NCI-H526 treated with DMSO at 0.1 percent for 48 hours (cell line): ENCODE measurements at places on chromosomes 16 and 17.

DNA sequence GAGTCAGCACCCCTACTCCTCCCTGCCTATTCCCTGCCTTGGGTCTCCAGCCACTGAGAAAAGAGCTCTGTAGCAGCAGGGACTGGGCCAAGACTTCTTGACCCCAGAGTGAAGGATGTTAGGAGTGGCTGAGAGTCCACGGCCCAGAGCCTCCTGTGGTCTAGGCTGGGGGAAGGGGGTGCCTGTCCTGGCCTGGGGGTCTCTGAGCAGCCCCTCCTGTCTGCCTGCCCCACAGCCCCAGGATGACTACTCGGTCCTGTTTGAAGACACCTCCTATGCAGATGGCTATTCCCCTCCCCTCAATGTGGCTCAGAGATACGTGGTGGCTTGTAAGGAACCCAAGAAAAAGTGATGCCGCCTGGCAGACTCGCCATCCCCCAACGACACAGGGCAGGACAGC, 5.5 kb downstream of the SULT1A2 start:
- no peak for DNase-seq

DNA sequence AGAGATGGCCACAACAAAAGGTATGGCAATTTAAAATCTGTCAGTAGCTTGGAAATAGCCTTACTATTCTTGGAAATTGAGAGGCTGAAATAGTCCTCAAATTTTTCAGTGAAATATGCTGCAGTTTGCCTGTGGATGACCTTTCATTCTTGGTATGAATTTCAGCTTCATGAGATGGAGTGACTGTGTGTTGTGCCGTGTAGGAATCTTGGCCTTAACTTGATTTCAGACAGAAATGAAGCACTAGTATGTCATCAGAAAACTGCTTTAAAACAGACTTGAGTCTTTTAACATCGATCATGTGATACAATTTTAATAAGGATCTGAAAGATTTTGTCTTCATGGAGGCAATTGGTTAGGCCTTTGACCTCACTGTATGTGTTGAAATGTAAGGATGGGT, 247.2 kb downstream of the CNTNAP4 start:
- no peak for DNase-seq

DNA sequence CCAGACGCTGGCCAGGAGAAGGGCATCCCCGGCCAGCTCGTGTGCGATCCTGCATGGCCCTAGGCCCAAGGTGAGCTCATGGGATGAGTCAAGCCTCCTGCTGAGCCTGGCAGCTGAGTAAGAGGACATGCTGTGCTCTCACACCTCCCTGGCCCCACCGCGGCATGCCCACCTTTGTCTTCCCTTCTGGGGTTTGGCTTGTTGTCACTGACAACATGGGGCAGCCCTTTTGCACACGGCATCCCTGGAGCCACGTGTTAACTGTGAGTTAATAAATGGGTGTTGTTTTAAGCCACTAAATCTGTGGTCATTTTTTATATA, 8.9 kb upstream of the TNS4 start:
- DNase-seq = no peak

- no peak for DNase-seq
Observed at GRCh38 chr17:57375770-57376225, 119.5 kb downstream of the MSI2 start.

DNA sequence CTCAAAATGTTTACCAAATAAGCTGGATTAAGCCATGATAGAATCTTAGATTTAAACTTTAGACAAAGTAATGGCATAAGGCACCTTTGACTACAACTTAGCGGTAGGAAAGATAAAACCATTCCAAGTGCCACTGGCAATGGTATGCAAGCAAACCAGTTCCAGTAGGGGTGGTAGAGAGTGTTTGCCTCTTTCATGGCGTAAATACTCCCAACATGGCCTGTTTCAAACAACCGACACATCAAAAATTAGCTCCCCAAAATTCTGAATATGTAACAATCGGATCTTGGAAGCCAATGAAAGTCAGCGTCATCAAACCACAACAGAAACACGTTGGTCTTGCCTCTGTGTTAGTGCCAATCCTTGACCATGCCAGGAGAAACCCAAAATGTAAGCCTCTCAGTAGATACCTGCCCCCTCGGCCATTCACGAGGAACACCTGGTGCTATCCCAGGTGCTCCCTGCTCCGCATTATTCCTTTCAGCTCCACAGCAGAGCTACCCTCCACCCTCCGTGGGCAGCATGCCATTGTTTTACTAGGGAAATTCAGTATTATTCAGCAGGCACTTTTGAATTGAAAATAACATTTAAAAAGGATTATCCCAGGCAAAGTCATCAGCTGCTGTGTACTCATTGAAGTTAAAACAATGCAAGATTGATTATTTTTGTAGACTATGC, 307.8 kb upstream of the CDH11 start:
- peak; percentile 56 for DNase-seq

DNA sequence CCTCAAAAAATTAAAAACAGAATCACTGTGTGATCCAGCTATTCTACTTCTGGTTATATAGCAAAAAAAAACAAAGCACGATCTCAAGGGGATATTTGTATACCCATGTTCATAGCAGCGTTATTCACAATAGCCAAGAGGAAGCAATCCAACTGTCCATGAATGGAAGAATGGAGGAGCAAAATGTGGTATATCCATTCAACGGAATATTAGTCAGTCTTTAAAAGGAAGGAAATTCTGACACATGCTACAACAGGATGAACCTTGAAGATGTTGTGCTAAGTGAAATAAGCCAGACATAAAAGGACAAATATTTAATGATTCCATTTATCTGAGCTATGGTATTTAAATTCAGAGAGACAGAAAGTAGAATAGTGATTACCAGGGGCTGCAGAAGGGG, 4.6 kb upstream of the NOL11 start:
- DNase-seq = no peak

GRCh38 chr16:75138636-75139035, 9.7 kb upstream of the ZFP1 start:
- DNase-seq = no peak

DNA sequence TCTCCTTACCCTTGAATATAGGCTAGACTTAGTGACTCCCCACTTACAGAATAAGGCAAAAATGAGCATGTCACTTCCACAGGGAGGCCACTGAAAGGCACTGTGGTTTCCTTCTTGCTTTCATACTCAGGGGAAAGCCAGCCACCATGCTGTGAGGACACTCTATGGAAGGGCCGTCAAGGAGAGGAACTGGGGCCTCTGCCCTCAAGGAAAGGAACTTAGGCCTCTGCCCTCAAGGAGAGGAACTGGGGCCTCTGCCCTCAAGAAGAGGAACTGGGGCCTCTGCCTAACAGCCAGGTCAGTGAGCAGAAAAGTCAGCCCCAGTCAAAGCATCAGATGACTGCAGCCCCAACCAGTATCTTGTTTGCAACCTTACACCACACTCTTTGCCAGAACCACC, 30.1 kb downstream of the VPS35 start:
- no peak for DNase-seq

DNA sequence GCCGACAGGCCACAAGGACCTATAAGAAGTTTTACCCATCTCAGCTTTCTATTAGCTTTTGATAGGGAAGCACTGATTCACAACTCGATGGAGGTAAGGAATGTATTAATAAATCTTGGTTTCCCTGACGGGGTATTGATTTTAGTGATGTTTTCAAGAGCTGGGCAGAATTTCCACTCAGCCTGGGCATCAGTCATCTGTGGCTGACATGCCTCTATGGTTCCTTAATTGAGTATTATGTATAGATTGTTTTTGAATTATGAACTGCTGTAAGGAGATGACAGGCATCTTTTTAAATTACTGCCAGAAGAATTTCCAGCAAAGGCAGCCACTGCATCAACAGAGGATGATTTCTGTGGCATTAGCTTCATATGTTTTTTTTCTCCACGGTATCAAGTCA, 128.6 kb downstream of the CPPED1 start:
- no peak for DNase-seq
